ENCODE measurements at places on chromosomes 13 and 19.

DNA sequence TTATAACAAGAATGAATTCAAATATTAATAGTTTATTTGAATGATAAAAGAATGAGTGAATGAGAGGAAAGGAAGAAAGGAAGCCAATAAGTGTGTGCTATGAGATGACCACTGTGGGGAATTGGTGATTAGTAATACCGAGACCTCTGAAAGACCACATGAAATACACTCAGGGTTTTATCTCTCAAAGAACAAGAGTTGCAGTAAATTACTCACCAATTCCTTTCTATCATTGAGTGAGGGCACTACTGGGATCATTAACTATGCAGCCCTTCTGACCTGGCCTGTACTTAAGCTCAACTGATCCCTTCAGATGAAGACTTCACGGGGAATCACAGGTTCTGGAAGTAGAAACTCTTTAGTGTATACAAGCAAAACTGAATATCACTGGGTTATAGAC, 1636.1 kb downstream of the SLITRK5 start:
- DNase-seq, result no peak

GRCh38 chr13:27627380-27627779, 5.7 kb downstream of the POLR1D start:
- DNase-seq, result no peak

GRCh38 chr13:23574421-23575145, 4.4 kb downstream of the TNFRSF19 start:
- no peak for DNase-seq

DNA sequence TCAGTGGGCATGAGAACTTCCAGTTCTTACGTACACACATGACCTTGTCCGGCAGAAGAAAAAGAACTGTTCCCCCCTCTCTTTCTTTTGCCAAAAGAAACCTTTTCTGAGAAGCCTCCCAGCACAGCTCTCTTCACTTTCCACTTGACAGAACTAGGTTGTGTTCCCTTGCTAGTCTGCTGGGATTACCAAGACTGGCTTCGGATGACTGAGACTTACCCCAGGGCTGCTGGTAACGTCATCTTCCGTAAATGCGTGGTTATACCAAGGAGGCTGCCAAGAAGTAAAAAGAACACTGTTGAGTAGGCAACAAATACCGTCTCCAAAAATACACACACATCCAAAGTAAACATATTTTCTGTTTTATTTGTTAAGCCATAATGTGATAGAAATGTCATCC, 908.2 kb downstream of the EFNB2 start:
- DNase-seq, result no peak

GRCh38 chr19:29119590-29119989, 93.4 kb downstream of the UQCRFS1 start:
- no peak for DNase-seq

DNA sequence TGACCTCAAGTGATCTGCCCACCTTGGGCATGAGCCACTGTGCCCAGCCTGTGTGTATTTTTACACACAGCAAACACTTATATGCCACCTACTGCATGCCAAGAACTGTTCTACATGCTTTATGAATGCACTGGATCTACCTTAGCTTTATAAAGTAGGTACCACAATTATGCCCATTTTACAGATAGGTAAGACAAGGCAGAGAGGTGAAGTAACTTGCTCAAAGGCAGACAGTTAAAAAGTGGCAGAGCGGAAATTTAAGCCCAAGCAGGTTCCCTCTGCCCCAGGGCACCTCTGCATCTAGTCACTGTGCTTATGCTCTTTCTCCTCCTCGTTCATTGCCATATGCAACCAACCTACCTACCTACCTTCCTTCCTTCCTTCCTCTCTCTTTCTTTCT, 10.5 kb downstream of the ADAMTS10 start:
- no peak for DNase-seq

GRCh38 chr19:32241932-32242710, 103.3 kb upstream of the ZNF507 start:
- no peak for DNase-seq

GRCh38 chr13:26705536-26705935, 55.0 kb downstream of the GPR12 start:
- no peak for DNase-seq

- no peak for DNase-seq
Observed at GRCh38 chr19:6744381-6745301, 5.2 kb downstream of the TRIP10 start.

All from stimulated activated CD8-positive, alpha-beta memory T cell treated with anti-CD3 and anti-CD28 coated beads, Interleukin-2, amount 100 ng/mL, for 48 hours (primary cell).